ENCODE measurements at places on chromosomes 2 and 18.

GRCh38 chr2:143572421-143572820 lies 443.2 kb downstream of the ARHGAP15 start:
- DNase-seq, result no peak

DNA sequence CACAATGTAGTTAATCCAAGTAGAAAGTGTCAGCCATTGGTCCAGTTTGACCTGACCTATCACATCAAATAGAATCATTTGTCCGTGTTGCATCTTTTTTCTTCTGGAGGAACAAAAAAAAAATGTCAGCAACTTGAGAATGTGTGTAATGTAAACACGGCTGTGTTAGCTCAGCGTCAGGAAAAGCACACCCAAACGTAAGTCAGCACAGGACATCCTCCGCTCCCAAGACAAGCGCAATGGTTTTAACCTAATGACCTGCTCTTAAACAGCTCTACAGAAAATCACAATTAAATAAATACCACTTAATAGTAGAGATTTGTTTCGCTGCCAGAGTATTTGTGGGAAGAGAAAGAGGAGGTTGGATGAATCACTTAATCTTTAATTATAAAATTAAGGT lies 59.4 kb downstream of the OSR1 start:
- no peak for DNase-seq

GRCh38 chr18:66601649-66602048 lies 2.2 kb downstream of the CDH19 start:
- DNase-seq, result no peak

DNA sequence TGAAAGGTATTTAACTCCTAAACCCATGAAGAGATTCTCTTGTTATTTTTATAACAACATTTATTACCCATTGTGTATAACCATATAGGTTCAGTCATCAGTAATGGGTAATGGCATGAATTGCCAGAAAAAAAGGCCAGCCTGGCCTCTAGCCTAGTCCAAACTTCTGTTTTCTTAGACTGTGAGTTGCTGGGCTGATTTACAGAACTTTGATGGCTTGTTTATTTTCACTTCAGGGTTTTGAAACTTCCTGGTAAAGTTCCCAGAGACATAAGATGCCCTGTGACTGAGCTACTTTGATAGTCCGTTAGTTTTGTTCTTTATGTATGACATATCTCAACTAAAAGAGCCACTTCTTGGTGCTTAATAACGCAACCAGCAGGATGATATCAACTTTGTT lies 164.8 kb downstream of the METTL4 start:
- DNase-seq, result no peak

- DNase-seq, result no peak
Measured at GRCh38 chr2:165017966-165018596, 62.8 kb upstream of the SLC38A11 start.

- DNase-seq, result no peak
Measured at GRCh38 chr2:232204457-232204931, 174.1 kb upstream of the ALPP start.

GRCh38 chr2:99865818-99866676 lies 276.3 kb downstream of the AFF3 start:
- no peak for DNase-seq

GRCh38 chr2:206230060-206230762 lies 44.3 kb upstream of the ZDBF2 start:
- no peak for DNase-seq

DNA sequence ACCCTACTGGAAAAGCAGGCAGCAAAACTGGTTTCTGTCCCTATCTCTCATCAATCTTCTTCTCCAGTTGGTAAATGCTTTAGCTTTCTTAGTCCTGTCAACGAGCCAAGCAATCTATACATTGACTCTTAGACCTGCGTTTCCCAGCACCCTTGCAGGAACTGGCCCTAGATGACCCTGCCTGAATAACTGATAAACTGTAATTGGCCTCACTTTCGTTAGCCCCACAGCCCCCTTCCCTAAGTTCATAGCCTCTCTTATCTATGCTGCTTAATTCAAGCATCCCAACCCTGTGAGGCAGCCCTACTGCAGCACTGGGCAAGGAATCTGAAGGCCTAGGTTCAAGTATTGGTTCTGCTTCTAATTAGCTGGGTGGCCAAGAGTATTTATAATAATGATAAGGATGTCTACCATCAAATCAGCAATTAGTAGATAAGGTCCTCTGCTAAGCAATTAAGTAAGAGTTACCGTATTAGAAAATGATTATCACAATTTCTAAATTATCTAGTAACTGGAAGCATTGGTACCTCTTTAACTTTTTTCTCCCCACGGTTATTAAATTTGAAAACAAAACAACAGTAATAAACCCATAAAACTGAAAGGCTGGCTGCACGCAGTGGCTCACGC lies 86.4 kb upstream of the RMDN2 start:
- DNase-seq, result no peak

DNA sequence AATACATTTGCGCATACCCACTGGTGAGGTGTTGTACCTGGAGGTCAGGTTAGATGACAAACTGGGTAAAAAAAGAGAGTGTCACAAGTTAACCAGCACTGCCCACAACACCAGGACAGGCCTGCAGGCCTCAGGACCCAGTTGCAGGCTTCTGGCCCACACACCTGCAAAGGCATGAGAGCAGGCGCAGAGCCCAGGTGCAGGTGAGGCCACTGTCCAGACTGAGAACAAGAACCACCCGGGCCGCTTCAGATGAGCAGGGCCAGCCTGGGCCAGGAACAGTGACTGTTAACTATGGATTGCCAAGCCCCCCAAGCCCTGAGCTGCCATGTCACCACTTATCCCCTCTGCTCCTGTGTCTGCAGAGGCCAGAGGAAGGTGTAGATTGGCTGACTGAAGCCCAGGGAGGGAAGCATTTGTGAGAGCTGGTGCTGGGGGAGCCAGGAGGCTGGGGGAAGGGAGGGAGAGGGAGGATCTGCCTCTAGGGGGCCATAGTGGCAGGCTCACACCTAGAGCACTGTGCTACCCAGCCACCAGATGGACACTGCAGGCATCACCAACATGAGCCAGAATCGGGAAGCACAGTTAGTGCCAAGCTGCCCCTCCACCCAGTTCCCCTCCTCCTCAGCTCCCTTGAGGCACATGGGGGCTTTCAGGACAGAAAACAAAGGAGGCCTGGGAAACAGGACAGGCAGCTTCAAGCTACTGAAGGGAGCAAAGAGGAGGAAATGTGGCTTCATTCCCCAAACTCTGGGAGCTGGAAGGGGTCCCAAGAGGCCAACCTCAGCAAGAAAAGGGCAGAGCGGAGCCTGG lies 35.4 kb downstream of the SFXN5 start:
- DNase-seq, result no peak

DNA sequence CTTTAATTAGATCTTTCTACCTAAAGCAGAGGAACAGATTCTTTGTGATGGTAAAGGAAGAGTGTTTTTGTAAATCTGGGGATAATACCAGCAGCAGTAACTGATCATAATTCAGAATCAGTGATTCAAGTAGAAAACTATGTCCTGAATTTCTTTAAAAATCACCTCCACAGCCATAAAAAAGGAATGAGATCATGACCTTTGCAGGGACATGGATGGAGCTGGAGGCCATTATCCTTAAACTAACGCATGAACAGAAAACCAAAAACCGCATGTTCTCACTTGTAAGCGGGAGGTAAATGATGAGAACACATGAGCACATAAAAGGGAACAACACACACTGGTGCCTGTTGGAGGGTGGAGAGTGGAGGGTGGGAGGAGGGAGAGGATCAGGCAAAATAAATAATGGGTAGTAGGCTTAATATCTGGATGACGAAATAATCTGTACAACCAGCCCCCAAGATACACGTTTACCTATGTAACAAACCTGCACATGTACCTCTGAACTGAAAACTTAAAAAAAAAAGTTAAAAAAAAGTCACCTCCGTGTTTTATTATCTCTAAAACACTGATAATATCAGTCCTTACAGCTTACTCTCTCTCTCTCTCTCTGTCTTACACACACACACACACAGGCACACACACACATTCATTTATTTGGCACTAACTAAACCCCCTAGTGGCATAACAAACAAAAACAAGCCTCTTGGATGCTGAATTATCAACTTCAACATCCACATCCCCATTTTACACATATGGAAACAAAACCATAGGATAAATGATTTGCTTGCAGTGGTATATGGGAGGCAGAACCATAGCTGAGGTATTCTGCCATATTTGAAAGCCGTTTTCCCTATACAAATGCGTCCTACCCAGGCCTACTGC lies 1.4 kb downstream of the TM4SF20 start:
- no peak for DNase-seq

GRCh38 chr2:25957743-25958142 lies 24.6 kb downstream of the KIF3C start:
- DNase-seq, result no peak

- no peak for DNase-seq
Measured at GRCh38 chr2:30421604-30422443, 25.2 kb upstream of the LCLAT1 start.

DNA sequence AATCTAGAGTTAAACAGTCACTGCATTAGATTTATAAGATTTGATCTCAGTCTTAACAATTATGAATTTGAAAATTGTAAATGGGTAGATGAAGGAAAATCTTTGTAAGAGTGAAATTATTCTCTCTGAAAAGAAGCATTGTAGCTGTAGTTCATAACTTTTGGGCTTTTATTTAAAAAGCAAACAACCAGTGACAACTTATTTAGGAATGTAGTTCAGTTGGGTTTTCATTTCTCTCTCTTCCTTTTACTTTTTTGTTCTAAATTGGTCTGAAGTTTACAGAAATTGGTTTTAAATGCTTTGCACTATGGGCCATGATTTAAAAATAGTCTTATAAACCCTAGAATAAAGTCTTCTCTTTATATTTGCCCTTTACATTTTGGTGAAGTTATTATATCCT lies 296.6 kb downstream of the GULP1 start:
- DNase-seq, result no peak

- DNase-seq, result no peak
Measured at GRCh38 chr2:73134471-73134870, 21.7 kb upstream of the RAB11FIP5 start.

GRCh38 chr18:24397694-24398368 lies at the start of gene OSBPL1A:
TSS of gene OSBPL1A (minus strand) at chr18:24397824. CDS start at chr18:24377533, 20,291 bp downstream.
- peak; percentile 14 for DNase-seq

GRCh38 chr2:172307800-172308199 lies 119.6 kb upstream of the ITGA6 start:
- DNase-seq, result no peak

DNA sequence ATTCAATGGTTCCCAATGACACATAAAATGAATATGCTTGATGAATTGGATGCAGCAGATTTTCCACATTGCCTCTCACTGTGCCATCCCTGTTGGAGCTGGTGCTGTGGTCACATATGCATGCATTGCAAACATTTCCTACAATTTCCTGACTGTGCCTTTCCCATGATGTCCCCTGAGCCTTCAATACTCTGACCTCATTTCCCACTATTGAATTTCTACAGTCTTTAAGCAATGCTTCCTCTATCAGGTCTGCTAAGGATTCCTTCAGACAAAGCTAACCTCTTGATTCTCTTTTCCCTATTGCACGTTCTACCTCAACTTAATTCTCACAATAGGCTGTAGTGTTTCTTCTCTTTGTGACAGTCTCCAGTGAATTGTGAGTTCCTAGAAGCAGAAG lies 342.5 kb upstream of the CRIM1 start:
- DNase-seq, result no peak

DNA sequence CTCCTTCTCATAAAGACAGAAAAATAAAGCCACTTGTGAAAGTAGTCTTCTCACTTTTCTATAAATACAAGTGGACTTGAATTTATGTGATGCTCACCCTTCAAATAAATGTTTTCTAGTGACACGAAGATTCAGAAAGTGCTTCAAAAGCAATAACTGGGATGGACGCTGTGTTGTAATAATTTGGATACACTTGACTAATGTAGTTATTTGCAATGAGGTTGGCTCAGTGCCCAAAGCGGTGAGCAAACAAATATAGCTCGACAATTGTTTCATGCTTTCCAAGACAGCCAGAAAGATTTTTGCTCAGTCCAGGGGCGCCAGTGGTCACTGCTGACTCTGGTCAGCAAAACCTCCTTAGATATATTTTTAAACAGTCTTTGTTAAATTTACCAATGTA lies 278.6 kb upstream of the KLHL14 start:
- no peak for DNase-seq

GRCh38 chr2:146189541-146189940 lies 1655.3 kb upstream of the ACVR2A start:
- DNase-seq, result no peak

DNA sequence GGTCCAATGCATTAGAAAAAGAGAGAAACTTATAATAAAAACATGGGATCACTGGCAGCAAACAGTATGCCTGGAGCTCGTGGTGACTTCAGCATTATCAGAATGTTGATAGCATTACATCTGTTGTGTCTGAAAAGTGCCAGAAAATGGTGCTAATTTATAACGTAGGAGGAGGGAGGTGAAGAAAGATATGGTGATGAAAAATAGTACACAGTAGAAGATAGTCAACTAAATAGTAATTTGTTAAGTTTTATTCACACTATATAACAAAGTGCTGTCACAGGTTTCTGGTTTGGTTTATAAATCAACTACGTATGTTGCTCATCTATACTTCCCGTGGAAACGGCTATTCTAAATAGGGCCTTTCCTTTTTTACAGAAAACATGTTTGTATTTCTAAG lies 117.4 kb downstream of the LRRTM1 start:
- no peak for DNase-seq

- no peak for DNase-seq
Measured at GRCh38 chr18:49757513-49758262, 55.6 kb downstream of the ACAA2 start.

GRCh38 chr18:5478261-5478660 lies 65.5 kb downstream of the EPB41L3 start:
- DNase-seq, result no peak

- no peak for DNase-seq
Measured at GRCh38 chr2:122322815-122323214, 567.4 kb downstream of the TSN start.

DNA sequence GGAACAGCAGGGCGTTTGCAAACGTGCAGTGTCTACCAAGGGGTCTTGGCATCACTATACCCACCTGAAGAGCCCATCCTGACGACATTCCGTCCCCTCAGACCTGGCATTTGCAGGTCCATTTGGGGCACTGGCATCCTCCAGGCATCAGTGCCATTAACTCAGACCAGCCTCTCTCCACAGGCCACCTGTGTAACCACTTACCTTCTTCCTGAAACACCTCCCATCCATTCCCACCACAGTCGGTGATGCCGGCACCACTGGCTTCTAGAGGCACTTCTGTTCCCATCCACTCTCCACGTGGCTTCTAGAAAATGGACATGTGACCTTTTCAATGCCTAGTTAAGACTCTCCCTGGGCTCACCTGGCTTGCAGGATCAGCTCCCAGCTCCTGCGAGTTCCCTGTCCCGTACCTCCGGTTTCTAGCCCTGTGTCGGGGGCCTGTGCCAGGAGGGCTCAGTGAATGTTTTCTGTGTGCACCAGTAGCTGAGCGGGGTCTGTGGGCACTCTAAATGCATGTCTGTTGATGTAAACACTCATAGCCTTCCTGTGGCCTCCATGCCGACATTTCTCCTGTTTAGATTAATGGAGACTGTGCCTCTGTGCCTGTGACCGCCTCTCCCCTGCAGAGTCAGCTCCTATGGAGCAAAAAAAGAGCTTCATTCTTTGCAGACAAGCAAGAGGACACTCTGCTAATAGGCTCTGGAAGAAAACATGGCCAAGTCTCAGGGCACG lies 458.0 kb upstream of the HS6ST1 start:
- DNase-seq, result no peak

- no peak for DNase-seq
Measured at GRCh38 chr18:59238385-59238784, 18.4 kb downstream of the GRP start.

Data from memory B cell (primary cell).